Activated CD8-positive, alpha-beta memory T cell treated with anti-CD3 and anti-CD28 coated beads, Interleukin-2, amount 50 U/mL, for 48 hours (primary cell): ENCODE measurements at places on chromosomes 16 and 17.

DNA sequence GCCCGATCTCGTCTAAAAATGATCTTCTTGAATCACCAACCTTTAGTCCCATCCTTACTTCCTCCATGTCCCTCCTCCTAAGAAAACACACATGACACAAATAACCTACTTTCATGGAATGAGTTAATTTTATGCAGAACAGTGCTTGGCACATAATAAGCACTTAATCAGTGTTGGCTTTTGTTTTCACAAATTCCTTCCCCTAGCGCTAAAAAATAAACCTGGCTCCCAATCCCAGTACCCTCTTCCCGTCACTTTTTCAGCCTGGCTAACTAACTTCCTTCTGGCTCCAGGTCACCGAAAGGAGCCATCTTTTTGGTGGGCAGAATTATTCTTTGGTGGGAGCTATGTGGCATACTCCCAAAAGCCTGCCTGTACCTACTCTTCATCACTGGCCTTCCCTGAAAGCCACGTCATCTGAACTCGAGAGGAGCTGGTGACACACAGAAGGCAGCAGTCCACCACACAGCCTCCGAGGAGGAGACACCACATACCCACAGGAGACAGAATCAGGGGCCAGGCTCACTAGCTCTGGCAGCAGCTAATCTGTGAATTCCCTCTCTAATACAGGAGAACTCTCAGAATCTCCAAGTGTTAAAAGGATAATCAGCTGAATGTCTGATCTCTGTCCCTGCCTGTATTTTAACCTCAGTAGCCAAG is 114.5 kb downstream of the SMG6 start:
- DNase-seq = no peak

DNA sequence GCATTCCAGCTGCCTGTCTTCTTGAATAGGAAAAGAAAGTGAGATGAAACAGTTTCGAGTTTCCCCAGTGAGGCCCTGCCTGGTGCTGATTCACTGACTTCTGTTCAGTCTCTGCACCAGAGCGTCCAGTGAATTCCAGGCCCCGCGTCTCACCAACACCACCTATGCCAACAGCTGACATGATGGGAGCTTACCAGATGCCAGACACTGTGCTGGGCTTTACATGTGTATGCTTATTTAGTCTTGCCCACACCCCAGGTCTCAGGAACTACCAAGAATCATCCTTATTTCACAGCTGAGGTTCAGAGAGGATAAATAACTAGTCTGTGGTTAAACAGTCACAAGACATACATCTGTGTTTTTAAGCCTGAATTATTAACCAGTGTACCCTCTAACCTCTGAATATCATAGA is 29.1 kb upstream of the IRX6 start:
- DNase-seq = no peak

DNA sequence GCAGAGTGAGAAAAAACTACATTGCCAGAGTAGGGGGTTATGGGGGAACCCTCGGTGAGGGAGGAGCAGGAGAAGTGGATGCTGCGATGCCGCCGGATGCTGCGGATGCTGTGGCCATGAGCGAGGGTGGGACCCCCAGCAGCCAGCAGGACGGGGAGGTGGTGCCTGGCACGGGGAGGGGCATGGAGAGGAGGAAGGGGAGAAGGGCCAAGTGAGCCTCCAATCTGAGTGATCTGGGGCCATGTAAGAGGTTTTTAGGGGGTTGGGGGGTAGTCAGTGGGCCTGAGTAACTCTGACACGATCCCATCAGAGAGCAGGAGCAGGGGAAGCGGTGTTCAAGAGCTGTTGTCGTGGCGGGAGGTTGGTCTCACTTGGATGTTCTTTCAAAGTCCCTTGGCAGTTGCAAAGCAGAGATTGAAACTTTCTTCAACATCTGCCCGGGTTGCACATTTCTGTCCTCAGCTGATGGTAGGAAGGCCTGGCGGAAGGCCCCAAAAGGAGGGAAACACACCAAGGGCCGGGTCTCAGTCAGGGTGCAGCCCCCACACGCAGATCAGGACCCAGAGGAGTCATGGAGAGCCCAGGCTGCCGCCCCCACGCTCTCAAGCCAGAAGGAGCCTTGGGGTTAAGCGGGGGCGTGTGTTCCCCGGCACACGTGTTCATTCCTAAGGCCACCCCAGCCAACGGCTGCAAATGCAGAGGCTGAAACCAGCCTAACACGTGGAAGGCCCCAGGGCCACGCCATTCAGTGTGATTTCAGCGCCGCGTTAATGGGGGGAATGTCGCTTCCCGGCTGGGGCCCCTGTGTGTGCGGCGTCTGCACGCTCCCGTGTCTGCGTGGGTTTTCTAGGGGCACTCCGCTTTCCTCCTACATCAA is 81.7 kb downstream of the ZDHHC7 start:
- DNase-seq = no peak

DNA sequence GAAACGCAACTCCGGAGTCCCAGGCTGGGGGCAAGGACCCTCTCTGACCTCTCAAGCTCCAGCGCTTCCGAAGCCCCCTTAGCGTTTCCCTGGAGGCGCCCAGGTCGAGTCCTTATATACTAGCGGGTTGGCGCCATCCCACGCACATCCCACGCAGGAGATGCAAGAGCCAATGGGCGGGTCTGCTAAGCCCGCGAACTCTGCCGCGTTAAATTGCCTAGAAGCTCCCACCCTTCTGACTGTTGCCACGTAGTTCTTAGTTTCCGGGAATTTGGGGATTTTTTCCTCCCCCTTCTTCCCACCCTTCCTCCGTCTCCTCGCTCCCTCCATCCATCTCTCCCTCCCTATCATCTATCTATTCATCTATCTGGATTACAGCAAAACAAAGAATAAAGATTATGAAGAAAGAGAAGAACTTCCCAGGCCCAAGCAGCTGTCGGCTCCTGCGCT is at the start of gene SLFN11:
Gene SLFN11 (minus strand): TSS at position 88 of the 450 bp plus-strand sequence. CDS start 9,814 bp downstream, outside the sequence.
- peak; percentile 97 for DNase-seq

DNA sequence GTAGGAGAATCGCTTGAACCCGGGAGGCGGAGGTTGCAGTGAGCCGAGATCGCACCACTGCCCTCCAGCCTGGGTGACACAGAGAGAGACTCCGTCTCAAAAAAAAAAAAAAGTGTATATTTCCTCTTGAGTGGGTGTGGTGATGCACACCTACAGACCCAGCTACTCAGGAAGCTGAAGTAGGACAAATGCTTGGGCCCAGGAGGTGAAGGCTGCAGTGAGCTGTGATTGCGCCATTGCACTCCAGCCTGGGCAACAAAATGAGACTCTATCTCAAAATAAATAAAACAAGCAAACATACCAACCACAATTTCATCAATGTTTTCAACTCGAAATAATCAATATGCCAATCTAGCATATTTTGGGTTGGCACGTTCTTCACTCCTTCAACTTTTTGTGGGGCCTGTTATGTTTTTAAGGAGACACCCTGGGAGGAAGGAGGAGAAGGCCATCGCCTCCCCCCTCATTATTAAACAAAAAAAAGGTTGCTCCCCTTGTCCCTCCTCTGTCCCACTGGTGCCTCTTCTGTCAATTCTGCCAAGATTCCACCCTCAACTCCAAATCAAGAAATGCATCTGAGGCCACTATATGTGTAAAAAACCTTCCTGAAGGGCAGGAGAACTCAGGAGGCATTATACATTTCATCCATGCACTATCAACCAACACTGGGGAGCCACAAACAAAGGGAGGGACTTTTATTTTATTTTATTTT is 52.4 kb upstream of the ATF7IP2 start:
- no peak for DNase-seq

- DNase-seq = no peak
These were observed 668 bp downstream of the JUP start for GRCh38 chr17:41785859-41786226.

GRCh38 chr17:7704601-7705268 is at the start of gene EFNB3:
Gene EFNB3 (plus strand): TSS chr17:7705202. CDS start chr17:7705599, 397 bp downstream.
- no peak for DNase-seq

- no peak for DNase-seq
These were observed 54.5 kb upstream of the MRC2 start for GRCh38 chr17:62572888-62573401.

- no peak for DNase-seq
These were observed 13.6 kb upstream of the PPM1D start for GRCh38 chr17:60586288-60586974.

- no peak for DNase-seq
These were observed 1453.7 kb downstream of the CDH8 start for GRCh38 chr16:60582528-60582927.

GRCh38 chr17:48004983-48005382 is 32.6 kb downstream of the COPZ2 start:
- DNase-seq = no peak

- DNase-seq = peak; percentile 89
These were observed 902 bp downstream of the ARHGAP27 start for GRCh38 chr17:45431531-45432404.

GRCh38 chr17:42493319-42493718 is 34.6 kb downstream of the ATP6V0A1 start:
- no peak for DNase-seq

DNA sequence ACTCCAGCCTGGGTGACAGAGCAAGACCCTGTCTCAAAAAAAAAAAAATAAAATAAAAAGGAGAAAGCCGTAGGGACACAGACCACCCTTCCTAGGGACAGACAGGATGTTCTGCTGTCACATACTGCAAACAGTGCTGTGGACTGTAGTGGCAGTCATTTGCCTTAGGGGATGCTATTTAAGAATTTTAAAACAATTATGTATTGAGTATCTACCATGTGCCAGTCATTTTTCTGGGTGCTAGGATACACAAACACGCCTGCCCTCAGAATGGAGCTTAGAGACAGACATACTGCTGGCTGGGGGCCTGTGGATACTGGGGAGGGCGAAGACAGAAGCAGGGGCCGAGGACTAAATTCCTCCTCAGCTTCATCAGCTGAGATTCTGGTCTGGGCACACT is 45.5 kb downstream of the MRC2 start:
- DNase-seq = no peak

DNA sequence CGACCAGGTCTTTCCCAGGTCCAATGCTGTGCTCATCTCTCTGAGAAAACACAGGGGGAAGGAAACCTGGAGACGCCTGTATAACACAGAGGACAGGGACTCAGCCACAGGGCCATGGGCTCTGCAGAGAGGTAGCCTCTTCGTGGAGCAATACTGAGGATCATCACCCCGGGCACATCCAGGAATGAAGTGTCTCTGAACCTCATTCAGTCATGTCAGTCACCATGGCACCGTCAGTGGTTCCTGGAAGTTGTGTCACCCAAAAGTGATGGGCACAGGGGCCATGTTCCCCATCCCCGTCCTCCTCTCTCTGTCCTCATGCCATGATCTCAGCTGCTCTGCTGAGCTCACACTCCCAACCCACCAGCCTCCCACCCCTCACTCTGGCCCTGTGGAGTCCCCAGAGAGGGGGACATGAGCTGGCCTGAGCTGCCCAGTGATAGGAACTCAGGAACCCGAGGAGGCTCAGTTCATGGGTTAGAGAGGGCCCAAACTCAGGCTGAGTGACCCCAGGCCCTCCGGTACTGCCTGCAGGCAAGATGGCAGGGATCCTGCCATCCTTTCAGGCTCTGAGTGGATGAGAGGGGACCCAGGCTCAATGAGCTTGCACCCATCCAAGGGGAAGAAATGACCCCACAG is 53.4 kb downstream of the PITPNM3 start:
- no peak for DNase-seq

DNA sequence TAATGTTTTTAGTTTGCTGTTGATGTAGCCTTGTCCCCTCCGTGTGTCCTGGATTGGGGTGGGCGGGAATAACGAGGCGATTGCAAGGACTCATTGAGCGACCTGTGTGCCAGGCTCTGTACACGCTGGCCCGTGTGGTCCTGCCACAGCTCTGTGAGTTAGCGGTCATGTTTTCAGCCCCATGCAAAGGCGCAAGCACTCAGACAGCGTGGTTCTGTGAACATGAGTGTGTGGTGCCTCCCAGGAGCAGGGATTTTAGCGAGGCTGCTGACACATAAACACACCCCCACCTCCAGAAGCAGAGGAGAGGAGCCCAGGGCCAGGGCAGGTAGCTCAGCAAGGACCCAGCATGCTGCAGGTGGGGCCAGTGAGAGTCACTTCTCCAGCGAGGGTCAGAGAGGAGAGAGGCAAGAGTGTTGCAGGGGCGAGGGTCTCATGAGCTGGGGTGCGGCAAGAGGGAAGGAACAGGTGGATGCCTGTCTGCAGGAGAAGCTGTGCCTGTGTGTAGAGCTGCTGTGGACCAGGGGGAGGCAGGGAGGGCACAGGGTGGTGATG is 115.3 kb downstream of the OR1D5 start:
- DNase-seq = no peak

- no peak for DNase-seq
These were observed 42.9 kb upstream of the CDRT4 start for GRCh38 chr17:15510361-15510760.

- no peak for DNase-seq
These were observed 761 bp upstream of the LAT start for GRCh38 chr16:28984091-28984490.

DNA sequence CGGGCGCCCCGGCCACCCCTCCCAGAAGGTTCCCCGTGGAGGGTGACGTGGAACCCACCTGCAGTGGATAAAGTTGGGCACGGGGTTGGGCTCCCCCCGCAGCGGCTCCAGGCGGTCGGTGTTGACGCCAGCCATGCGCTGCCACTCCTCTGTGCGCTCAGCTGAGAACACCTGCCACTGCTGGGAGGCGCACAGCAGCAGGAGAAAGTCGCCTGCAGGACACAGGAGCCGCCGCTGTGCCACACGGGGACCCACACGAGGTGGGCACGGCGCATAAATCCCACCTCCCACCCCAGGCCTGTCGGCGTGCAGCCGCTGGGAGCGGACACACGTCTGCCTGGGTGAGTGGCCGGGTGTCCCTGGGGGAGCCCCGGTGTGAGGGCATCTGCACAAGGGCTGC is 20.7 kb downstream of the CTU2 start:
- DNase-seq = no peak

DNA sequence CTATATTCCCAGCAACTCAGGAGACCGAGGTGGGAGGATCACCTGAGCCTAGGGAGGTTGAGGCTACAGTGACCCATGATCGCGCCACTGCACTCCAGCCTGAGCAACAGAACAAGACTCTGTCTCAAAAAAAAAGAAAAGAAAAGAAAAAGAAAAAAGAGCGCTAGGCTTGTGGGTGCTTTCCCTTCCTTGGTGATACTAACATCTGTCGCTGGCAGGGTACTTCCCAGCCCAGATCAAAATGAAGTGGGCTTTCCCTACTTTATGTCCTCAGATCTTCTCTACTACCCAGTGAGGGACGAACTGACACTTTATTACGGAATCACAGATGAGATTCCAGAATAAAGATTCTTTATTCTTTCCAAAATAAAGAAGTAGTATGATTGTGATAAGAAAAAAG is 103.8 kb upstream of the NOL11 start:
- no peak for DNase-seq

DNA sequence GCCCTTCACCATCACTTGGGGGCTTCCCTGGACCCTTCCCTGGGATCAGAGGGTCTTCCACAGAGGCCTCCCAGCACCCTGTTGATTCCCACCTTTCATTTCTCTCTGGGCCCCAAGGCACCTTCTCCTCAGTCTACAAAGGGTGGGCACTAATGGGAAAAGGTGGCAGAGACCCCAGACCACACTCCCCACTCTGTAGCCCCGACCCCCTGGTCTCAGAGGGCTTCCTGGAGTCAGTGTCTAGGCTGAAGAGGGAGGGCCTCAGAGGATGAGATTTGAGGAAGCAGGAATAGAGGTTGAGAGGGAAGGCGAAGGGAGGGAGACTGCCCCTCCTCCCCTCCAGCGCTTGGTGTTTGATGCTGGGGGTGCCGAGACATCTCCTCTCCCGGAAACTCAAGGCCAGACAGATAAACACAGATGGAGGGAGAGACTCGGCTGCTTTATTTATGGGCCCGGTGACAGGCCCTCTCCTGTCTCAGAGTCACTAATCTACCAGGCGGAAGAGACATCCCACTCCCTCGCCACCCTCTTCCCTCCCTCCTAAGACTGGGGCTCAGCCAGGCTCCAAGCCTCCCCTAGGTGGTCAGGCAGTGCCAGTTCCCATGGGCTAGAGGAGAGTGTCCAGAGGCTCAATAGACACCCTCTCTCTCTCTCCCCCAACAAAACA is 18.5 kb upstream of the SP2 start:
- no peak for DNase-seq

- DNase-seq = no peak
These were observed 12.6 kb downstream of the TMEM132E start for GRCh38 chr17:34592002-34592401.
